ENCODE measurements at places on chromosomes 1 and 21.

DNA sequence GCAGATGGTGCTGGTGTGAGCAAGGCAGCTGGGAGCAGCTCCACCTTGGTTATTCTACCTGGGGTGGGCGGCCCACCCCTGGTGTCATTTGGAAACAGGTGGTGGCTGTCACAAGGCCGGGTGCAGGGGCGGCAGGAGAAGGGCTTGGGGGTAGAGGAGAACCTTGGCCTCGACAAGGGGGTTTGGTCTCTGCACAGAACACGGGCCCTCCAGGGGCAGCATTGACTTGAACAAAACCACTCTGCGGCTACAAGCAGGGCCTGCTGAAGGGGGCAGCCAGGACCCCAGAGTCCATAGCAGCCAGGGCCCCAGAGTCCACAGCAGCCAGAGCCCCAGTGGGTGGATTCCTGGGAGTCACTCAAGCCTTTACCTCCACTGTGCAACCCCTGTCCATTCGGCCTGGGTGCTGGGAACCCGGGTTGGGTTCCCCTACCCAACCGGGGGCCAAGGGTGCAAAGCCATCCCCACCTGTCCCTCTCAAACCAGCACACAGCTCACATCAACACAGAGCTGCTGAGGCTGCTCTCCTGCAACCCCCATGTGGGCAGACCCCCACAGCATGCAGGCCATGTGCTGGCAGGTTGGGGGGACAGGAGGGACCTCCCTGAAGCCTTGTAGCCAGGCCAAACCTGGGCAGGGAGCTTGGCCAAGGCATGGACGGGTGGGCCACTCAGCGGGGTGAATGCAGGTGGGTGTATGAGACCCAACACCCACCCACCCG is 7.7 kb downstream of the TRIM11 start:
- no peak for DNase-seq

DNA sequence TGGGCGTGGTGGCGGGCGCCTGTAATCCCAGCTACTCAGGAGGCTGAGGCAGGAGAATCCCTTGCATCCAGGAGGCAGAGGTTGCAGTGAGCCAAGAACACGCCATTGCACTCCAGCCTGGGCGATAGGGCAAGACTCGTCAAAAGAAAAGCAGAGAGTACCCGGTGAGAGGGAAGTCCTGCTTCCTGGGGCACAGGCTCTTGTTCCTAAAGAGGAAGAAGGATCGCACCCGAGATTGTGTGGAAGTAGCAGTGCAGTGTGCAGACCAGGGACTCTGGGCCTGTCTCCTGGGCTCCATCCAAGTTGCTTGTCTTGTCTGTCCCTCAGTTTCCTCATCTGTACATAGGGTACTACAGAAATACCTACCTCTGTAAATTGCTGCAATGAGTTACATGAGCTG is 29.6 kb downstream of the NBPF3 start:
- no peak for DNase-seq

DNA sequence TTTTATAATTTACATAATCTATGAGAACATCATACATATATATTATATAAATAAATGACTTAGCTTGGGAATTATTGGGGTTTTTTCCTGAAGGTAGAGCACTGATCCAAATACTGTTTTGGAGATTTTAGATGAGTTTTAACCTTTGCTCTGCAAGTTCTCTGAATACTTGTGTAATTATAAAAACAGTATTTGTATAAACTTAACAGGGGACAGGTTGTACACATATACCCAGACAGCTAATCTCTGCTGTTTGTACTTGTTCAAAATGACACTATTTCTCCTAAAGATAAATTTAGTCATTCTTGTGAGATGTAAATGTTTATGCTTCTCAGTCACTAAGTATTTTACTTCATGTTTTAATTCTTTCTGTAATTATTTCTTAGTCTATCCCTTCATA is 8.7 kb downstream of the AGL start:
- no peak for DNase-seq

DNA sequence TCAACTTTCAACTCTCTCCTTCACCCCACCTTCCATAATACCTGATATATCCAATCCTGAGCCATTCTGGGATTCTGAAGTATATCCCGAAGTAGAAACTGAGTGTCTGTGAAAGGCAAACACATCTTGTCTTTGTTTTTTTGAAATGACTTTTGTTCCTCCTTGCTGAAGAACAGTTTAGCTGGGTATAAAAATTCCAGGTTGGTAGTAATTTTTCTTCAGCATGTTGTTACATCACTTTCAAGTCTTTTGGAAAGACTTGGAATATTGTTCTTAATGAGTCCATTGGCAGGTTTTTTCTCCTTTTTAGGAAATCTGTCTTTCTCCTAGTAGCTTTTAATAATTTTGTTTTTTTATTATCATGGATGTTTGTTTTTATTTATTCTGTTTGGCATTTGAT is 32.7 kb downstream of the CRYAA start:
- DNase-seq, result no peak

DNA sequence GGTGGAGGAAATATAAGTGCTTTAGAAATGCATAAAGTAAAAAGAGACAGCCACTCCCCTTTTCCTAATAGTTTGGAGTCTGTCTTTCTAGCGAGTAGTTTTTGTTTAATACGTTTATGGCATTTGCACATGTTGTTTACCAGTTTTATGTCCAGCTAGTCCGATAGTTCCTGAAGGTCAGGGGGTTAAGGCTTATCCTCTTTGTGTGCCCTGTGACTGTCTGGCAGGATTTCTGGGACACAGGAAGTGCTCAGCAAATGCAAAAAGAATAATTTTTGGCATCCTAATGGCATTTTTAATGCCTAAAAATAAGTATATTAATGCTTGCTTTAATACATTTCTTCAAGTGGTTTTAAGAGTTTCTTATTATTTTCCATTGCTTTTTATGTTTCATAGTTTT is 58.4 kb downstream of the DYRK1A start:
- DNase-seq, result no peak

DNA sequence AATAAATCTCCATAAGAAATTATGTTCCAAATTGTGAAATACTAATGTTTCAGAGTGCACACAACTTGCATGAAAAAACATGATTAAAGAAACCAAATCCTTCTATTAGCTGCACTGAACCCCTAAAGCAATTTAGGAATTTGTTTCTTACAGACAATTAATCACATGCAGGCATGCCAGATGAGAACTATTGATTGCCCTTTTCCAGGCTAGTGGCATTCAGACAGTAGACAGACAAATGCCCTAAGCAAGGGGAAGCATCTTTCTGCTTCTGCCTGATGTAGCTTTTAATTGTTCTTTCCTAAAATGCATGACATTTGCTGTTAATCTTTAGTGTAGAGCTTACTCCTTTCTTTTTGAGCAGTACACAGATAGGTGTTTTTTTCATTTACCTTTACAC is 229.5 kb downstream of the DPYD start:
- no peak for DNase-seq

GRCh38 chr1:64524614-64525013 is 54.7 kb downstream of the CACHD1 start:
- no peak for DNase-seq

DNA sequence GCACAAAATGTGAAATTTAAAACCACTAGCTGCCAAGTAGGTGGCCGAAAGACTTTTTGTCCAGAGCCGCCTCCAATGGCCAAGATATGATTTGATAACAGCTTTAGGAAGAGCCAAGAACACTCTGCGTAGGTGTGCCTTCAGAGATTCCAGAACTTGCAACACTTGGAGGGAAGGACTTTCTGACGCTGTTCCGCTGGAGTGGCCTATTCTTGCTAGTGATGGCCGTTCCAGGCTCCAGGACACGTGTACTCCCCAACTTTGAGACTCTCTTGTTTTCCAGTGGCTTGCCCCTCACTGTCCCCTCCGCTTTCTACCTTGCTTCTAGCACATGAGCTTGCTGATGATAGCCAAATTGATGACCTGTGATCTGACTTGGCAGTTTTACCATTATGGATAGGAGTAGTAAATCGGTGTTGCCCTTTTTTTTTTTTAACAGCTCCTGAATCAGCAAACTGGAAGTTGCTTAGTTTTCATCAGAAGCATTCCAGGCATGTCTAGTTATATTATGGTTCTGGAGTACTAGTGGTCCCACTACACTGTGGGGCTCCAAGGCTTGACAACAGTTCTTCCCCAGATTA is 1.0 kb downstream of the PRDX6 start:
- DNase-seq, result no peak

- DNase-seq, result no peak
Observed at GRCh38 chr1:78090472-78091133, 44.8 kb downstream of the GIPC2 start.

DNA sequence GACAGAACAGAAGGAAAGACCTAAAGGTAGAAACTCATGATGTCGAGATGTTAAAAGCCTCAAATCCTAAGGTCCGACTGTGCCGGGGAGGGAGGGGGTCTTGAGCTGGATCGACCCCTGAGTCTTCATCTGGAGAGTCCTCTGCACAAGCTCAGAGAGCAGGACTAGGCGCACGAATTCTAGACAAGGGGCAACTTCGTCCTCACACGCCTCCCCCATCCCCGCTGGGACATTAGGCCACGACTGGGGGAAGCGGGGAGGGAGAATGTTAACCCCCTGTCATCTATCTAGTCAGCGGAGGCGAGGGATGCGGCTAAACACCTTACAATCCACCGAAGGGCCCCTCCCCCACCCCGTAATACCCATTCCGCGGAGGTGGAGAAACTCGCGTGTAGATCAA is 94.7 kb downstream of the PRKAB2 start:
- no peak for DNase-seq

DNA sequence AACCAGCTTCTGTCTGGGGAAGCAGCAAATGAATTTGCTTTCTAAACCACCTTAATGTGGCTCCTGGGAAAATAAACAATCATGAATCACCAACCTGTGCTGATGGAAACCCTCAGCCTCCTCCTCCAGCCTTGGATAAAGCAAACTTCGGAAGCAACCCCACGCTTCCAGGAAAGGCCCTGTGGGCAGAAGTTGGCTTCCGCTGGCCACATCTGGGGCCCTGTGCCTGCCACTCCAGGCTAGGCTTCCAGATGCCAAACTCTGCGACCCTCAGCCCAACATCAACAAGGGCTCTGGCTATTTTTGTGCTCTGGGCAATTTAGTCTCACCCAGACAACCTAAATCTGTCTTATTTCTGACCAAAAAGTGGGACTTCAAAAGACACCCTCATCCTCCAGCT is 6.2 kb upstream of the OXCT2 start:
- DNase-seq, result no peak

DNA sequence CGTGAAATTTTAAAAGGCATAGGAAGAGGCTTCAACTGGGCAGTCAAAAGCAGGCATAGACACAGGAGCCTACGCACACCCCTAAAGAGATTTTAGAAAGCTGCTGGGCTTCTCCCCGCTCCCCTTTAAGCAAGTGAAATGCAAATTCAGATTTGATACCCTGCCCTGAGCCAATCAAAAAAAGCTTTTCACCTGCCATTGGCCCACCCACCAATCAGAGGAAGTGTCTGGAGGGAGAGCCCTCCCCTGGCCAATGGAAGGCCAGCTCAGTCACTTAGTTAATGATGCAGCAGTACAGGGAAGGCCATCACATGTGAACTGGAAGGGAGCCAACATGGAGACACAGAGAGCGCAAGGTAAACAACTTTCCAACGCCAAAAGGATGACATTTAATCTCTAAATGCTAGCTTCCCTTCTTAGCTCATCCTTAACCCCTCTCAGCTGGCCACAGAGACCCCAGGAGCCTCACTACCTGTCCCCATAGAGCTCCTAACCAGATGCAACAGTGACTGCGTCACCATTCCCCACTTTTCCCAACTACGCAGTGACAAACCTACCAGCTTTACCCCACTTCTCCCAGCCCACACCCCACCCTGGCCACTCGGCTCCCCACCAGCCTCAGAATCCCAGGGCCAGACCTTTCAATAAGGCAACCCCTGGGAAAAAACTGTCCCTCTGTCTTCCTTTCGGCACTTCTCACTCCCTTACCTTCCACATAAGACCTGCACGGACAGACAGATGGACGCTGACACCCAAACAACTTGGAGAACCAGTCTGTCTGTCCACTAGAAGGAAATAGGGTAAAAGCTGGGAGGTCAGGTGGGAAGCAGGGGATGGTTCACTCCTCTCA is 71.0 kb downstream of the CD46 start:
- DNase-seq, result peak; percentile 31

- DNase-seq, result no peak
Observed at GRCh38 chr1:50968821-50969610, 1.0 kb upstream of the CDKN2C start.

DNA sequence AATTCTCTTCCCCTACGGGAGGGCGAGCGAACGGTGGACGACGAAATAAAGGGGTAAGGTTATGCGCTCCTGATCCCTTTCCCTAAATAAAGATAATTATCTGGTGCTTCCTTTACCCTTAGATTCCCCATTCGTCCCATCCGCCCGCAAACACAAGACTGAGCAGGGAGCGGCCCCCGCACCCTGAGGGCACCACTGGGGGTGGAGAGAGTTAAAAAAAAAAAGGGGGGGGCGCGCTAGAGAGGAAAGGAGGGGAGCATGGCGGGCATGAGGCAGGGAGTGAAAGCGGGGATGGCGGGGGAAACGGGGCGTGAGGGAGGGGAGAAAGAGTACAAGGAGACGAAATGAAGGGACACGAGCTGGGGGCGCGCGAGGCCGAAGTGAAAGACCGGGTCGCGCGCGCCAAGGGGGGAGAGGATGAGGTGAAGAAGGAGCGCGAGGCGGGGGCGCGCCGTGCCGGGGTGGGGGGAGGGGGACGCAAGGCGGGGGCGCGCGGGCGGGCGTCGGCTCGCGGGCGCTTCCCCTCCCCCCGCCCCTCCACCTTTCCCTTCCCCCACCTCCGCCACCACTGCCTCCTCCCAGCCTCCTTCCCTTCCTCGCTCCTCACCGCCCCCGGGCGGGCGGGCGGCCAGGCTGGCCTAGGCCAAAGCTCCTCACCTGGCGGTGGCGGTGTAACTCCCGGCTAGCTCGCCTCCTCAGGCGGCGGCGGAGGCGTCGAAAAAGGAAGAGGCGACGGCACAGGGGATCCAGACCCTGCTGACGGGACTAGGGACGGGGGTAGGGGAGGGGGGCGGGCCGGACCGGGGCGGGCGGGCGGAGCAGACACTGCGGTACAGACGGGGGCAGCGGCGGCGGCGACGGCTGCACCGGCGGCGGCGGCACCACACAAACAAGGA is 448 bp downstream of the GATAD2B start:
- DNase-seq, result peak; percentile 54

DNA sequence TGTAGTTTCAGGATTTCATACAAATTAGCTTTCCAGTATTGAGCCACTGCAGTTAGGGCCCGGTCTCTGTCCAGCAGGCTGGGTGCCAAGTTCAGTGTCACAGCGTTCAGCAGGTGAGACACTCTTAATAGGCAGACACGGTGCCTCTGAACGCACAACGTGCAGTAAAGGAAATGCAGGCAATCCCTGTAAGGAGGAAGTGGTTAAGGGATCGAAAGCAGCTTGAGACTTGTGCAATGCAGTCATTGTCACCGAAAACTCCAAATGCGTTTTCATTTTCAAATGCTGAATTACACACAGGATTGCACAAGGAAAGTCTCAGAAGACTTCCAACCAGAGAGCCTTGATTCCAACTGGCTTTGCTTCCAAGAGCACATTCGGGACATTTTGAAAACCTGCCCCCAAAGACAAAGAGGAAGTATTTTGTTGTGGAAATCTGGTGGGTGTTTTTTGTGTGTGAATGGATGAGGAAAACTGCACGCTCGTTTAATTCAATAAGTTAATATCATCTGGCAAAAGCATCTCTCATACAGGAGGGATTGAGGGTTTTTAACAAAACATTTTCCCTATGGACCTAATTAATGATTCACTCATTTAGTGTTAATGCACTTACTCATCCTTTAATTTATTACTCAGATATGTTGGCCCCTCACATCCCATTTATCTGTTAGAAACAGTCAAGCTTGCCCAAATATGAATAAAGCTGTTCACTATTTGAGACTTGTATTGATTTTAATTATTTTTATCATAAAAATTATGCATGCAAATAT is 61.6 kb downstream of the PTGS2 start:
- no peak for DNase-seq

GRCh38 chr1:204578867-204579664 is 62.9 kb downstream of the MDM4 start:
- DNase-seq, result peak; percentile 16
